SK-N-DZ (cell line): ENCODE measurements at places on chromosomes 12 and 14.

DNA sequence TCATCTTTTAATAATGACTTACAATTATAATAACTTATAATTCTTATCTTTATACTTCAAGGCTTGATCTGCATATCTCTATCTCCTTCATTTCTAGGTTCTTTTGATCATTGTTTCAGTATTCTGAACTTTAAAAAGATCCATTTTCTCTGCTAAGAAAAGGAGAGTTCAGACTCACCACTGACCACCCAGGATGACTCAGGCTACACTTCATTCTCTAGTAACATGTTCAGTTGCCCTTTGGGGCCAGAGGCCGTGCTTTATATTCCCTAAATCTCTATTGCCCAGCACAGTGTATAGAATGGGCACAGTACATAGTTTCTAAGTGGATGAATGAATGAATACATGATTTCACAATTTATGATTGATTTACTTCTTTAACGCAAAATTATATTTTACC lies 268.7 kb downstream of the AKAP6 start:
- DNase-seq = no peak

GRCh38 chr12:104201238-104202001 lies 14.2 kb upstream of the TXNRD1 start:
- DNase-seq = peak; percentile 74

DNA sequence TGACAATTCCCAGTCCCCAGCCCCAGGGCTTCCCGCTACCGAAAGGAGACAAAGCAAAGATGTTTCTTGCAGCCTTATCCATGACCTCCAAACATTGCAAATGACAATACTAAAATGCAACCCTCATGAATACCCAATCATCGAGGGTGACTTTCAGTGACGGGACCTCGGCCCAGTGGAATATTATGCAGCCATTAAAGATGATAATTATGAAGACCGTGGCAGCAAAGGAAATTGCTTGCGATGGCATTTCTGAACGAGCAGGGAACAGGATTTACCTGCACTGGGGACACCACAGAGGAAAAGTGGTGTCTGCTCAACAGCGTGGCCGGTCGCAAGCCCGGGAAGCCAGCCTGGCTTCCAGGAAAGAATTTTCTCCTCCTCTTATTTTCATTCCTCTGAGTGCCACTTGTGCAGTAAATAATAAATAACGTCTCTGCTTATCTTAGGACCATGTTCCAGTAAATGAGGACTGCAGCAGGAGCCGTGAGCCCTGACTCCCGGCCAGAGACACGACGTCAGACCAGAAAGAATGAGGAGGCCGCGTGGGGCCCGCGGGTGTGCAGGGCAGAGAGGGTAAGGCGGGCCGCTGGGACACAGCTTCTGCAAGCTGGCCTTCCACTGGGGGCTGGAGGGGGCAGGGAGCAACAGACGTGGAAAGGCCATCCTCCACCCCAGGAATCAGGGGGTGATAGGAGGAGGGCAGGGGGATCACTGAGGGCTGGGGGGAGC lies 6.6 kb downstream of the C14orf180 start:
- DNase-seq = no peak

DNA sequence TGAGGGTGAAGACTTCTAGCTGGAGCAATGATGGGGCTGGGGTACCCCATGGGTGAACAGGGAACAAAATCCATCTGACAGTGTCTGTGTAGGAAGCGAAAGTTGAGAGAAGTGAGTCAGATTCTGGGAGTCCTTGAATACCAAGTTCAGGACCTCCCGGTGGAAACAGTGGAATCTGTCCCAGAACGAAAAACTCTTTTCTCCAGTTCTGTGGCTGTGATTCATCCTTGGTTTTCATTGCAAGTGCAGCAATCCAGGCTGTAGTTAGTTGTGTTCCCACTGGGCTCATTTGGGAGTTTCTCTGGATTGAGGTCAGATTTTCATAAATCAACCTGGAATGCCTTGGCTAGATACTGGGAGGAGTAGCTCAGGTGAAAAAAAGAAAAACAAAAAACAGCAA lies 120.7 kb downstream of the C12orf75 start:
- DNase-seq = no peak

DNA sequence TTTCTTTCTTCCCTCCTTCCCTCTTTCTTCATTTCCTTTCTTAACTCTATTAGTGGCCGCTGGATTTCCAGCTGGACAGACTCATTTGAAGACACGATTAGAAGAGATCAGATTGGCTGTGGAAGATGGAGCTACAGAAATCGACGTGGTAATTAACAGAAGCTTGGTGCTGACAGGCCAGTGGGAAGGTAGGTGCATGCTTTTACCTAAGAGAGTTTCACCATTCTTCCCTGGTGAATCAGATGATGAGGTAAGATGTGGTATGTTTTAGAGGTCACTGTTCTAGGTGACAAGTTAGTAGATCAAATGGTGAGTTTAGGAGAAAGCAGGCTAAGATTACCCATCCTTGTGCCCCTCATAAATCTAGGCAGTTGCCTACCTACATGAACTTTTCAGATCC lies 51.6 kb downstream of the DERA start:
- no peak for DNase-seq

- DNase-seq = no peak
These were observed 175.7 kb upstream of the VASH1 start for GRCh38 chr14:76585616-76586015.

- DNase-seq = no peak
These were observed 195.7 kb downstream of the SPTSSA start for GRCh38 chr14:34266344-34266743.

DNA sequence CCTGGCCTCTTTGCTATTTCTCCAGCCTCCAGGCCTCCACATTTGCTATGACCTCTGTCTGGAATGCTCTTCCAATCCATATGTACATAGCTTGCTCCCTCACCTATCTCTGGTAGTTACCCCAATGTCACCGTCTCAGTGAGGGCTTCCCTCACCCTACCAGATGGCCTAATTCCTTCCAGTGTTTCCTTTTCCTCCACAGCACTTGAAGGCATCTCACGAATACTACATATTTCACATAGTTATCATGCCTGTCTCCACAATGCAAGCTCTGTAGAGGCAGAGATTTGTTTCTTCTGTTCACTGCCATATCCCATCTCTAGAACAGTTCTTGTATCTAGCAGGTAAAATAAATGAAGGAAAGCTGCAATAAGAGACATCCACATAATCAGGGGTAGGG lies 21.3 kb upstream of the HSP90B1 start:
- DNase-seq = no peak

- peak; percentile 29 for DNase-seq
These were observed 155.7 kb downstream of the KIF26A start for GRCh38 chr14:104293851-104294627.

- DNase-seq = no peak
These were observed 116.2 kb downstream of the ASCL1 start for GRCh38 chr12:103073630-103074029.

- peak; percentile 52 for DNase-seq
These were observed 4.3 kb upstream of the BRMS1L start for GRCh38 chr14:35821564-35822411.

- DNase-seq = no peak
These were observed 50.7 kb downstream of the TPCN1 start for GRCh38 chr12:113271853-113272561.

DNA sequence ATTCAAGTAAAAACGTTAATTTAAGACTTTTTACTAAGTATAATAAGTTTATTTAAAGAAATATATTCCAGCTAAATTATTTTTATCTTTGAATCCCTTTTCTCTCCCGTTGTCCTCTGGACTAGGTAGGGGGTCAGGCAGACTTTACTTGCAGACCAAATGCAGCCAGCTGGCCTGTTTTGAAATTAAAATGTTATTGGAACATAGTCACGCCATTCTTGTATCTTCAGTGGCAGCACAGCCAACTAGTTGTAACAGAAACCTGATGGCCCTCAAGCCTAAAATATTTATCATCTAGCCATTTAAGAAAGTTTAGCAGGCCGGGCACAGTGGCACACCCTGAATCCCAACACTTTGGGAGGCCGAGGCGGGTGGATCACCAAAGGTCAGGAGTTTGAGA lies 52.7 kb downstream of the BCAT1 start:
- DNase-seq = no peak

GRCh38 chr12:56574210-56574609 lies 52.6 kb downstream of the RBMS2 start:
- no peak for DNase-seq

DNA sequence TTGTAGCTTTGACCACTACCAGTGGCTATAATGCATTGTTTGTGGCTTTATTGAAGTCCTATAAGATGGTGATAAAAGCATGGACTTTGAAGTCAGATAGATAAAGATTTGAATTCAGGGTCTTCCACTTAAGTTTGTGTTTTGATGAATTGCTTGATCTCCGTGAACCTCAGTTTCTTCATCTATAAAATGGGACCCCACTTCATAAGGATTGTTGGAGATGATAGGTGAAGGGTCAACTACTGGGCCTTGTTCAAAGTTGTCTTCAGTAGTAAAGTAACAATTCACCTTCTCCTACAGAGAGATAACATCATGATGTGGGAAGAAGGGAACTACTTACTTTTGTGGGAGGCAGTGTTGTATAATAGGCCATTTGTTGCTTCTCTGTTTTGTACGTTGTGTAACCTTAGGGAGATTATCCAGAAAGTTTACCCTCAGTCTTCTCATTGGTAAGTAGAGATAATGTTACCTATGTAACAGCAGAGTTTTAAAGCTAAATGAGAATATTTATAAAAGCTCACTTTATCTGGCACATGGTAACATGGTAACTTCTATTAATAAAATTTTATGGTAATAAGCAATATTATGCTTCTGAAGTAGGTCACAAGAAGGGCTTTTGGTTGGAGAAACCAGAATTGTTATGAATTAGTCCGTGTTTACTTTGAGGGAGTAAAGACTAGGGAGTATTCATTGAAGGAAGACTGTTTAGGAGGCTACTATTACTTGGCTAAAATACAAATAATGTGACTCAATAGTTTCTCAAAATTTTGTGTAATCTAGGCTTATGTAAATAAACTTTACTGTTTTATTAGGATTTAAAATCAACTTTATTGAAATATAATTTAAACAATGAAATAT lies 15.1 kb downstream of the ADIPOR2 start:
- no peak for DNase-seq

DNA sequence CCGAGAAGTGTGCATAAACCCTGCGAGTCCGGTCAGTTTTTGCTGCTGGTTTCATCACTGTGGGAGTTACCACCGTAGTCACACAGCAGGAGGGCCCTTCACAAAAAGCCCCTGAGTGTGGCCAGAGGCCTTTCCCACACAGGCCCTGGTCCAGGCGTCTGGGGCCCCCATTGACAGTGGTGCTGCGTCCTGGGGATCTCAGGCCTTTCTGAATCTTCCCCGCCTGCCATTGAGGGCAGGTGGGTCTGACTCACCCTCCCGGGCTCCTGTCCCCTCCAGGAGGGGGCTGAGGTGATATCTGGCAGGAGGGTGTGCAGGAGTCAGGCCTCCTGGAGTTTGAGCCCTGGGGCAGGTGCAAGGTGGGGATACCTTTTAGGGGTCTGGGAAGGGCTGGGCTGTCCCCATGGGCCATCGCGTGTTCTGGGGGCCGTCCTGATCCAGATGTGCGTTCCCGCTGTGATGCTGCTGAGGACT lies 358.5 kb downstream of the TMEM121 start:
- no peak for DNase-seq

GRCh38 chr12:7434670-7435069 lies 9.3 kb downstream of the CD163L1 start:
- DNase-seq = no peak

GRCh38 chr12:96258104-96258961 lies 64.2 kb downstream of the ELK3 start:
- DNase-seq = no peak

DNA sequence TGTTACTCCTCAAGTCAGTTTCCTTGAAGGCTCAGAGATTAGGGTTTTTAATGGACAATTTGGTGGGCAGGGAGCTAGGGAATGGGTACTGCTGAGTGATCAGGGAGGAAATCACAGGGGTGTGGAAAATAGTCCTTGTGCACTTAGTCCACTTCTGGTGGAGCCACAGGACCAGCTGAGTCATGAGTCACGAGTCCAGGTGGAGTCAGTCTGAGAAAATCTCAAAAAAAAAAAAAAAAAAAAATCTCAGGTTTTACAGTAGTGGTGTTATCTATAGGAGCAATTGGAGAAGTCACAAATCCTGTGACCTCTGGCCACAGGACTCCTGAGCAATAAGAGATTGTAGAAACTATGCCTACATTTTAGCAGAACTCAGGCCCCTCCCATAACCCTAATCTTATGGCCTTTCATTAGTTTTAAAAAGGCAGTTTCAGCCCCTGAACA lies 28.2 kb upstream of the AMN1 start:
- DNase-seq = no peak

DNA sequence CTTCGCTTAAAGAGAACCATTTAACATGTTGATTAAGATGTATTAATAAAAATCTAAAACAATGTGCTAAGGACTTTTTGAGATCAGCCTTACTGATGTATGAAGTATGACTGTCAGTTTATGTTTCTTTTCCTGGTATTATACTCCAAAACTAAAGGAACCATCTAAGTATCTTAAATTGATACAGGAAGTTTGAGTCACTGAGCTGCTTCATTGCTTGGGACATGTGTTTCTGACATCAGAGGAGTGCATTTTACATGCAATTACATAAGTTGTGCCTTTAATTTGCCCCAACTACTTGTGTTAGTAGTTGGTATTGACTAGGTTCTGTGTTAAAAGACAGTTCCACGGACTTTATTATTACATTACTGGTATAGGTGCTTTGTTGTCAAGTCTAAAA lies 50.9 kb downstream of the PROX2 start:
- DNase-seq = no peak

GRCh38 chr12:45348986-45349385 lies 133.1 kb downstream of the ANO6 start:
- no peak for DNase-seq

- DNase-seq = peak; percentile 65
These were observed 9.0 kb upstream of the OR6J1 start for GRCh38 chr14:22653012-22653621.

DNA sequence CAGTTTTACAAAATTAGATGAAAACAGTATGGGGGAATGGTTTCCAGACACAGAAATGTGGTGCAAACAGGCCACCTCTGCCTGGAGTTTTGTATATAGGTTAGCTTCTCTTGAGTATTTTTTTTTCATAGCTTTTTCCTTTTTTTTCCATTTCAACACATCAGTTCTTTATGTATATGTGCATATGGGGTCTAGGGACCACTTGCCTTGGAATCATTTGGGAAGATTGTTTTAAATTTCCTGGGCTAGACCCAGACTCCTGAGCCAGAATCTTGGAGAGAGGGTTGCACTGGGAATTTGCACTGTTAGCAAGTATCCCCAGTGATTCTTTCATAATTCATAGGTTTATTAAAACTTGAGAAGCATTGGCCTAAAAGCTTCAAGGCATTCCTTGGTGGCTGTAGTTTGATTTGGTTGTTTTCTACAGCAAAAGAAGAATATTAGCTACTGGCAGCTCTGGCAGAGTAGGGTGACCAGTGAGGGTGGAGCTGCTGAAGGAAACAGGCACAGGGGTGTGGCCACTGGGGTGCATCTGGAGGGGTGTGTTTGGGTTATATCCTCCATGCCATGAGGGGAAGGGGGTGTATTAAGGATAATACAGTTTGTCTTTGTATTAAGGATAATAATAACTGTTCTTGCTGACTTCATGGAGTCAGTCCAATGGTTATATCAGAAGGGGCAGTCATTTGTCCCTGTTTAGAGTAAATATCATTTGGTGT lies 22.8 kb downstream of the PPP1R36 start:
- DNase-seq = no peak

- DNase-seq = peak; percentile 86
These were observed 81.9 kb downstream of the NINJ2 start for GRCh38 chr12:581321-581720.
